Activated T-helper 1 cell treated with anti-CD3 and anti-CD28 coated beads, Interleukin-2, amount 50 U/mL, for 16 hours (primary cell): ENCODE measurements at places on chromosomes 2 and 18.

- DNase-seq = no peak
Observed at GRCh38 chr2:188663301-188663700, 310.9 kb upstream of the COL3A1 start.

DNA sequence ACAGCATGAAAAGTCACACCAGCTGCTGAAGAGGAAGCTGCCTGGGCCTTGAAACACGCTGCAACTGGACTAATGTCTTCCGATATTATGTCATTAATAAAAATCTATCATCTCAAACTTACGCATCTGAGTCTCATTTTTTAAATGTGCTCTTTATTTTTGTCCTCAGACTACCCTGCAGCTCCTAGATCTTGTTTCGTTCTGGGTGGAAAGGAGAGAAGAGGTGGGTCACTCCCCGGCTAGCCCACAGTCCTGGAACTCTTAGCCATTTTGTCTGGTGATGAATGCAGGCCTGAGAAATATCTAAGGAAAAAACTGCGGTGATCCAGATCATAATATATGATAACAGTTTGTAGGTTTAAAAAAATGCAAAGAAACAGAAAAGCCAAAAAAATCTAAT, 73.3 kb downstream of the TXNL1 start:
- no peak for DNase-seq

DNA sequence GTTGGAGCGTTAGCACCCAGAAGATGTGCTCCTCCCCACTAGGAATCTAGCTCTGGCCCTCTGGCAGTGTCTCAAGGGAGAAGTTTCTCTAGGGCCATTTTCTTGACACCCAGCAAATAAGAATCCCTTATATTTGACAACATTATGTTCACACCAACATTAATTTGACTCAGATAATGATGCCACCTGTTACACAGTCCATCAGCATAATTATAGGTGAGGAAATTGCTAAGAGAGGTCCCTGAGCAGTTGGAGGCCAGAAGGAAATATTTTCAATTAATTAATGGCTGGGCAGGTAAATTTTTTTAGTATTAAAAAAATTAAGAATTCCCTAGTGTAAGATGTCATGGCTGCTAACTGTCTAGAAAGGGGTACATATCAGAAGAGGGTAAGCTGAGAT, 36.5 kb downstream of the PRKCE start:
- DNase-seq = no peak

DNA sequence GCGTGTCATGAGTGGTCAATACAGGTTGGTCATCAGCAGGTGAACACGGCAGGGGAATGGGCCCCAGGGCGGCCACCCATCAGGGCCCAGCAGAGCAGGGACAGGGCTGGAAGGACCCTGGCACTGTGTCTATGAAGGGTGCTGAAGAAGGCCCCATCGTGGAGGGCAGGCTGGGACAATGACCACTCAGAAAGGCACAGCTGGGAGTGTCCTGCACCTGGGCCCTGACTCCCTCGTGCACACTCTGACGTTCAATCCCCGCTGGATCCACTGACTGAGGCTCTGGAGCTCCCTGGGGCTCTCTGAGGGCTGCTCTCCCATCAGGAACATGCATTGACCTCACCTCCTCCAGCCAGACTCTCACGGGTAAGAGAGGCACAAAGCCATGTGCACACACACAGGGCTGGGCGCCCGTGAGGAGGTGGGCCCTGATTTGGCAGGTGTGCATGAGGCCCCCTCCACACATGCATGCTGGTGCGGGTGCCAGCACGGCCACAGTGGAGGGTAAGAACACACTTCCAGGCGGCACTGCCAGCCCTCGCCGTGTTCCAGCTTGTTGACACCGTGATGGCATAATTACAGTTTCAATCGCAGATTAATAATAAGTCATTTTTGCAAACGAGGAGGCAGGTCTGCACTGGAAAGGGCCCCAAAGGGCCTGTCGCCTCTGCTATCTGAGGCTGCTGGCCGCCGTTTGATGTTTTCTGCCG, 58.5 kb downstream of the SMAD7 start:
- DNase-seq = no peak

- DNase-seq = no peak
Observed at GRCh38 chr2:11481789-11482472, 16.0 kb upstream of the E2F6 start.

DNA sequence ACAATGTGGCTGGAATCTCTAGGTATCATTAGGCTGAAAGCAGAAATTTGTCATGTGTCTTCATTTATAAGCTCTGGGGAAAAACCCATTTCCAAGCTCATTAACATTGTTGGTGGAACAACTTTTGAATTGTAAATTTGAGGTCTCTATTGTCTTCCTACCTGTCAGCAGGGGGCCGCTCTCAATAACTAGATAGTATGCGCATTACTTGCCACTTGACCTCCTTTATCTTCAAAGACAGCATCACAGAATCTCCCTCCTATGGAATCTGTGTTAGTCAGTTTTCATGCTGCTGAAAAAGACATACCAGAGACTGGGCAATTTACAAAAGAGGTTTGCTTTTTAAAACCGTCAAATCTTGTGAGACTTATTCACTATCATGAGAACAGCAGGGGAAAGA, 223.1 kb downstream of the CALCRL start:
- DNase-seq = no peak

- no peak for DNase-seq
Observed at GRCh38 chr2:69618362-69618761, 25.2 kb downstream of the AAK1 start.

- no peak for DNase-seq
Observed at GRCh38 chr2:99648178-99648844, 158.5 kb upstream of the REV1 start.

- no peak for DNase-seq
Observed at GRCh38 chr2:219571311-219572236, at the start of gene OBSL1. OBSL1 (minus strand) TSS chr2:219571539; CDS start chr2:219571232, 307 bp downstream.

- no peak for DNase-seq
Observed at GRCh38 chr2:8189316-8189715, 492.5 kb upstream of the ID2 start.

DNA sequence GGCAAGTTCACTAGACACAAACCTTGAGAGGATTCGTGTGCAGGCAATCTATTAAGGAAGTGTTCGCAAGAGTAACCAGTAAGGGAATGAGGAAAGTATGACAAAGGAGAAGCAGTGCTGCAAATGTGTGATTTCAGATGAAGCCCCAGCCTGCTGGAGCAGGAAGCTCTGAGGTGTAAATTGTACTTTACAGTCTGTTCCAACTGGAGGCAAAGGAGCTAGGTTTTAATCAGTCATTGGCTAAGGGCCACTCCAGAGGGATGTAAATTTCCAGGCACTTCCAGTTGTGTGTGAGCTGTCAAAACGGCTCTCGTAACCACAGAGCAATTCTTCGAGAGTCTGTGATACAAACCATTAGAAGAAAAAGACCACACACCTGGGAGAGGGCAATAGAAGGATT, 359.5 kb upstream of the FAM98A start:
- no peak for DNase-seq

DNA sequence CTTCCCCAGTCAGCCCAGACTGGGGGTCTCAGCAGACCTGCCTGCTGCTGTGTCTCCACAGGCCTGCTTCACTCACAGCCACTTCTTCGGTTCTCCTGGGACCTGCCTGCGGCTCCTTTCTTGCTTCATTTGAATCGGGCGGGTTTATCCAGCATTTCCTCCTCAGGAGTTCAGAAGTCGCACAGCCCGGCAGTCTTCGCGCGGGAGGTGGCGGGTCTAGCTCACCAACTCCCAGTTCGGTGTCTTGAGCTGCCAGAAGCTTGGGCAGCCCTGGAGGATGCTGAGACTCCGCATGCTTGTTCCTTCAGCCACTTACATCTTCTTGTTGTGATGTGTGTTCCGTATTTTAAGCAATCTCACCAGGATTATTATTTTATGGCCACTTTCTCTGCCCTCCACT, 10.8 kb downstream of the D2HGDH start:
- no peak for DNase-seq

GRCh38 chr2:127683056-127683455, 7.7 kb upstream of the LIMS2 start:
- no peak for DNase-seq

DNA sequence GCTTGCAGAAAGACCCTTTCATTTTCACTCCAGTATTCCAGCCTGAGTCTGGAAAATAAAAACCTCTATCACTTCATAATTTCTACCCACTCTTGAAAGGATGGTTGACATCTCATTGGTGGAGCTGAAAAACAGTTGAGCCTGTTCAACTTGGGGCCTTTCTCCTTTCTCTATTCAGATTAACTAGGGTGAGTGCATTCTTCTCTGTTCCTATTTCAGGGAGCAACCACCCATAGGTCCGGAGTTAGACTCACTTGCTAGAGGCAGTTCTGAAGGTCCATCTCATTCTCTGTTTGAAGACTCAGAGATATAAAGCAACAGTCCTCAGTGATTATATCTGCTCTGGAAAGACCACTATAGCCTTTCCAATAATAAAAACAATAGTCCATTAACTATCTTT, 167.9 kb upstream of the SPOPL start:
- no peak for DNase-seq

- no peak for DNase-seq
Observed at GRCh38 chr18:32454593-32454992, 16.1 kb downstream of the GAREM1 start.
